ENCODE measurements at places on chromosomes 12 and 14. TPM values are rescaled to one million over a fixed set of nuclear protein-coding genes. Genes with fewer than 3 reads are reported as not detected.

Gene GSC
- total RNA-seq = not detected

Gene MYF6
- not detected for total RNA-seq

Gene JDP2
- 7.5 TPM for total RNA-seq

Gene TSHR
- not detected for total RNA-seq

Gene FAM181A
- not detected for total RNA-seq

Gene ZDHHC22
- total RNA-seq = not detected

Gene PRH2
- total RNA-seq = not detected

Gene WDR89
- 4.8 TPM for total RNA-seq

Gene LMNTD1
- not detected for total RNA-seq

Gene OTX2
- not detected for total RNA-seq

Gene MLH3
- 16.2 TPM for total RNA-seq

Gene PLXNC1
- 49.8 TPM for total RNA-seq

Gene TMEM132C
- total RNA-seq = under 0.01 TPM

Gene OR6C2
- not detected for total RNA-seq
